ENCODE measurements at places on chromosomes 11 and 22. TPM values are rescaled to one million over a fixed set of nuclear protein-coding genes. Genes with fewer than 3 reads are reported as not detected.

Gene MMP1
- total RNA-seq, result not detected

DNA sequence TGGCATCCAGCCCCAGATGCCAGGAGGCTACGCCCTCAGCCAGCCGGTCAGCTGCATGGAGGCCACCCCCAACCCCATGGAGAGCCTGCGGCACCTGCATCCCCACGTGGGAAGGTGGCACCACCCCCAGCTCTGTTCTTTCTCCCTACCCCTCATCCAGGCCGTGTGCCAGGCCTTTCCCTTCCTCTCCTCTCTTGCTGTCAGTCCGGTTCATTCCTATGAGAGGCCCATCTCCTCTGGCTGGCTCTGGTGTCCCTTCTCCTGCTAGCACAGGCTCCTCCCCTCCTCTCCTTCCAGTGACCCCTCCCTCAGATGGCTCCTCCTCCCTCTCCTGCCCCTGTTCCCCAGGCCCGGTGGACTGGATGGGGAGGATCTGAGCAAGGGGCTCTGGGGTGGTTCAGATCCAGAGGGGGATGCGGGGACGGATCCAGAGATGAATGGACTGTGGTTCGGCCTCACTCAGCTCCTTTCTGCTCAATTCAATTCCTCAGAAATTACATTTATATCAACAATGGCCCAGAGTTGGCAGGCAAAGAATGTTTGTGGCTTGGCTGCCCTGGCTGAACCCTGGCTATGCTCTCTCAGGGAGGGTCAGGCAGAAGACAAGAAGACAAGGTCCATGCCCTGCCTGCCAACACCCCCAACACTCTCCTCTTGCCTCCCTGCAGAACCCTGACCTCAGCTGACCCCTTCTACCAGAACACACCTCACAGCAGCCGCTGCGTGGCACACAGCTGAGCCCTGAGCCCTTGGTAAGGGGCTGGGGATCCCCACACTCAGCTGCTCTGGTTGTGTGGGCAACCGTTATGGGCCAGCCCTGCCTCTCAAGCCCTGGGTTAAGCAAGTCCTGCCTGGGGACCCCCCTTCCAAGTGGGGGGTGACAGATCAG lies 18.5 kb upstream of the LRRC10B start:
- H3K4me3 ChIP-seq, result no peak overlapping the region
- peaks cover 18% of the 10 kb centered on the region for H3K4me1 ChIP-seq
- peaks cover 26% of the 10 kb centered on the region for H3K27me3 ChIP-seq

- no peaks in the 10 kb centered on the region for H3K36me3 ChIP-seq
- H3K27ac ChIP-seq, result no peak overlapping the region
- peaks cover 6% of the 10 kb centered on the region for H3K4me1 ChIP-seq
- DNase-seq, result no peak
These were observed 7.7 kb downstream of the CHST1 start for GRCh38 chr11:45657496-45658260.

DNA sequence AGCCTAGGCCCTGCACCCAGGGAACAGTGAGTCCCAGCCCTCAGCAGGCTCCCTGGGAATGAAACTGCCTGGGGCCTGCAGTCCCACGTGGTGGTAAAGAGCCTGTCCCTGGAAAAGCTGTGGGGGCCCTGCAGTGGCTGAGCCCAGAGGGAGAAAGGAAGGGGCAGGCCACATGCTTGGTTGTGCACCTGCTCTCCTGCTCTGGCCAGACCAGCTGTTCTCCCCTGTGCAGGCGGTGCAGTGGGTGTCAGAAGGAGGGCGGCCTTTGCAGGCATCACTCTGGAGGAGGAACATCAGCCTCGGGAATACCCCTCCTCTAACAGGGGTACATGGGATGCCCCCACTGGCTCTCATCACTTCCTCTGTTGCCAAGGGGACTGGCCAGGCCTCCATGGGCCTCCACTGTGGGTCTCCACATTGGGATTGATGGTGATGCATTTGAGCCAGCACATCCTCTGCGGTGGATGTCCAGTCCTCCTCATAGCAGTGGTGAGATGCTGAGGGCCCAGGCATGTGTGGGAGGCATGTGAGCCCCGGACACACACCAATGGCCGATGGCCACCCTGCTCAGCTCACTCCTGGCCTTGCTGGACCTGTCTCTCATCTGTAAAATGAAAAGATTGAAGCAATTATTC lies 690.4 kb downstream of the BRD1 start:
- H3K27me3 ChIP-seq, result no peaks in the 10 kb centered on the region
- H3K27ac ChIP-seq, result no peak overlapping the region
- H3K4me3 ChIP-seq, result no peak overlapping the region
- no peaks in the 10 kb centered on the region for H3K36me3 ChIP-seq
- DNase-seq, result no peak

DNA sequence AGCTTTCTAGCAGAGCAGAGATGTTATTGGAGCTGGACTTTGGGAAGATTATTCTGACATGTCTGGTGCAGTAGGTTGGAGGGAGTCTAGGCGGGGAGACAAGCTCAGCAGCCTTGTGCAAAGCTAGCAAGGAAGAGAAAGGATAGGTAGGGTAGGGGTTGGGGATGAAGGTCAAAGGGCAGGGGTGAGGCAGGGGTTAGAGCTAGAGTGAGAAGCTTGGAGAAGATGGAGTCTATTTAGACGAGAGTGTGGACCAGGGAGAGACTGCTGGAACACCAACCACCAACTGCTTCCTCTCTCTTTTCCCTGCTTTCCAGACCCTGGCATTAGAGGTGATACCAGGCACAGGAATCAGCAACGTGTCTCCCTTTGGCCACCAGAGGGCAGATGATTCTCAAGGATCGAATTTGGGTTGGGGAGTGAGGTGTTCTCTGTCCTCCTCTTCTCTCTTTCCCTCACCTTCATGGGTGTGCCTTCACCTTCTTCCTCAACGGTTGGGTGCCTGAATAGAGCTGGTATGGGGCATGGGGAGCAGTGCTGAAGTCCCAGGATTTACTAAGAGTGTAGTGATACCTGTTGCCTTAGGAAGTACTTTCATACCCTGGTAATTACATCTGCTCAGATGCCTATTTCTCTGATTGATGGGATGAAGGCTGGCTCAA lies 1.8 kb upstream of the MARK2 start:
- H3K27ac ChIP-seq, result no peak overlapping the region
- H3K4me3 ChIP-seq, result no peak overlapping the region
- peaks cover 12% of the 10 kb centered on the region for H3K36me3 ChIP-seq
- H3K4me1 ChIP-seq, result peaks cover 27% of the 10 kb centered on the region
- H3K27me3 ChIP-seq, result no peaks in the 10 kb centered on the region
- DNase-seq, result peak; percentile 72

GRCh38 chr11:65305501-65306268 lies 9.0 kb upstream of the CDC42EP2 start:
- H3K36me3 ChIP-seq, result peaks cover 13% of the 10 kb centered on the region
- no peak overlapping the region for H3K4me3 ChIP-seq
- no peak overlapping the region for H3K27ac ChIP-seq
- DNase-seq, result no peak
- H3K4me1 ChIP-seq, result peaks cover 16% of the 10 kb centered on the region

DNA sequence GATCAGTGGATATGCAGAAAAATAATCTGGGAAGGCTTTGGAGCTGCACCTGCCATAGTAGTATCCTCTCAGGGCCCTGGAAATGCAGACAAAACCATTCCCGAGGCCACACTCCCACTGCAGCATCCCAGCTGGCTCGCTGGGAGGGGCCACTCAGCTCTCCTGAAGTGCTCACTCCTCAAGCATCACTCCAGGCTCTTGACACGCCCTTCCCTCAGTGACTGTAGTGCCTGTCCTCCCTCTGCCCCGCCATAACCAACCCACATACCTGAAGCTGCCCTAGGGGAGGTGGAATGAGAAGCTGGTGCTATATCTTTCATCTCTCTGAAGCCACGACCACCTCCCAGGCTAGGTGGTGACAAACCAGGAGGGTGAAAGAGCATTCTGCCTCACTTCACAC lies 4.8 kb downstream of the DSCAML1 start:
- H3K36me3 ChIP-seq, result no peaks in the 10 kb centered on the region
- no peak for DNase-seq
- peaks cover 13% of the 10 kb centered on the region for H3K27me3 ChIP-seq
- H3K4me1 ChIP-seq, result peaks cover 18% of the 10 kb centered on the region
- H3K4me3 ChIP-seq, result no peak overlapping the region

- H3K4me3 ChIP-seq, result no peak overlapping the region
- peak; percentile 50 for DNase-seq
- no peak overlapping the region for H3K27ac ChIP-seq
- no peaks in the 10 kb centered on the region for H3K27me3 ChIP-seq
These were observed 10.6 kb downstream of the TEAD1 start for GRCh38 chr11:12684816-12685215.

GRCh38 chr11:13008625-13009475 lies at the start of gene RASSF10:
RASSF10 (plus strand) TSS chr11:13009316; CDS start chr11:13009577, 261 bp downstream.
- H3K27ac ChIP-seq, result no peak within 1 kb of the TSS
- peaks cover 10% of the 10 kb centered on the region for H3K27me3 ChIP-seq
- DNase-seq, result no peak
- H3K4me3 ChIP-seq, result no peak within 1 kb of the TSS
- no peaks in the 10 kb centered on the region for H3K36me3 ChIP-seq
- H3K4me1 ChIP-seq, result peaks cover 7% of the 10 kb centered on the region

Gene TRPC6
- total RNA-seq, result not detected

DNA sequence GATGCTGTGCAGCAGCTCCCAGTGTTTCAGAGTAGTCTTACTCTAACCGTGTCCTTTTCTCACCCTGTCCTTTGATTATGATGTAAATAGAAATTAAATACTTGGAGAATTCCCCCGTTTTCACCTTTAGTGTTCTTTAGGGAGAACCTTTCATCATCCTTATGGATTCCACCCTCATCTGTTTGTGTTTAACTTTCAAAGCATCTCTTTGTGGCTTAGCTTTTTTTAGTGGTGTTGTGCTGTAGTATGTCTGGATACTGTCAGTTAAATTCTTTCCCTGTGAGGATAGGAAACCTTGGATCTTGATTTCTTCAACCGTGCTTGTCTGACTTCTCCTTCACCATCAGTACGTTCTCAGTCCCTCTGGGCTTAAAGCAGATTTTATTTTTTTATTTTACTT lies 48.5 kb downstream of the PPP6R3 start:
- no peaks in the 10 kb centered on the region for H3K4me1 ChIP-seq
- H3K27me3 ChIP-seq, result no peaks in the 10 kb centered on the region
- no peak for DNase-seq

- H3K27ac ChIP-seq, result no peak overlapping the region
- DNase-seq, result no peak
- H3K4me3 ChIP-seq, result no peak overlapping the region
- no peaks in the 10 kb centered on the region for H3K36me3 ChIP-seq
These were observed 35.7 kb downstream of the TBCEL start for GRCh38 chr11:121059605-121060004.

GRCh38 chr11:130404727-130405126 lies 23.7 kb downstream of the ADAMTS8 start:
- no peaks in the 10 kb centered on the region for H3K4me1 ChIP-seq
- no peaks in the 10 kb centered on the region for H3K36me3 ChIP-seq
- H3K27ac ChIP-seq, result no peak overlapping the region

GRCh38 chr22:19520566-19521305 lies 3.5 kb downstream of the CLDN5 start:
- no peak overlapping the region for H3K4me3 ChIP-seq
- peaks cover 44% of the 10 kb centered on the region for H3K4me1 ChIP-seq
- H3K27ac ChIP-seq, result no peak overlapping the region
- no peak for DNase-seq
- H3K36me3 ChIP-seq, result peaks cover 70% of the 10 kb centered on the region

DNA sequence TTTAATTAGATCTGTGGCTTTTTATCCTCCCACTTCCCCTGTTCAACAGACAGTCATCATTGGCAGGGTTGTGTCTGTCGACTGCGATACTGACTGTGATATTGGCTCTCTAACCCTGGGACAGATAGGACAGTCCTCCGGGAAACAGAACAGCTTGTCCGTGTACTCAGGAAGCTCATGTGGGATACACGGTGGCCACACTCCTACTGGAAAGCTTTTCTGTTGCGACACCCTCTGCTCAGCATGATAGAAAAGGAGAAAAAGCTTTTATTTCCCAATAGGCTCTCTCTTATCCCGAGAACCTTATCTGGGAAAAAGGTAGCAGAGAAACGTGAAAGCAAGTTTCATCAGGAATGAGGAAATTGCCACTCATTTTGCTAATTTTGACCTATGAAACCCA lies 60.4 kb upstream of the HSPA8 start:
- no peaks in the 10 kb centered on the region for H3K4me1 ChIP-seq
- H3K27me3 ChIP-seq, result peaks cover 18% of the 10 kb centered on the region
- H3K4me3 ChIP-seq, result no peak overlapping the region

Gene KRTAP5-11
- total RNA-seq, result not detected
